Activated CD4-positive, alpha-beta T cell treated with anti-CD3 and anti-CD28 coated beads, Interleukin-2, amount 10 ng/mL, durations not matched to agents 24 days and 14 days (primary cell): ENCODE measurements at places on chromosomes 1 and 21. TPM values are rescaled to one million over a fixed set of nuclear protein-coding genes. Genes with fewer than 3 reads are reported as not detected.

The ENTREP3 gene
- total RNA-seq, result 45.1 and 46.2 TPM in 2 replicates

The MRTO4 gene
- total RNA-seq, result 132 and 135 TPM in 2 replicates

The MAP10 gene
- 2.6 and 2.7 TPM in 2 replicates for total RNA-seq

The NPR1 gene
- 0.05 and 0.09 TPM in 2 replicates for total RNA-seq
